ENCODE measurements at places on chromosomes 6 and 20.

- no peak for DNase-seq
These were observed 25.1 kb downstream of the HCK start for GRCh38 chr20:32077190-32077589.

- no peak for DNase-seq
These were observed 25.7 kb upstream of the KLHL31 start for GRCh38 chr6:53691252-53691651.

DNA sequence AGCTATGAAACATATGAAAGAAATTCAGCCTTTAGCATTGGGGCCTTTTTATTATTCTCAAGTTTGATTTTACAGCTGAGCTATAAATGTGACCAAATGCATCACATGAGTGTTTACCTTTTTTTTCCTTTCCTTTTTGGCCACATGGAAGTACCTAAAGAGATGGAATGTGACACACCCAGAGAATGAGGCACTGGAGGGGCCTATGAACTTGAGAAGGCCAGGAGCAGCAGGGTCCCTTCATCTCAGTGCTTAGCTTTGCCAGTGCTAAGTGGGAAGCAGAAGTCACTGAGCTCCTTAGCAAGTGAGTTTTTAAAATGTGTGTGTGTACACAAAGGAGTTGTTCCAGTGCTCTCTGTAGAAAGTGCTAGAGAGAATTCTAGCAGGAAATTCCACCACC is 44.7 kb downstream of the RREB1 start:
- no peak for DNase-seq

DNA sequence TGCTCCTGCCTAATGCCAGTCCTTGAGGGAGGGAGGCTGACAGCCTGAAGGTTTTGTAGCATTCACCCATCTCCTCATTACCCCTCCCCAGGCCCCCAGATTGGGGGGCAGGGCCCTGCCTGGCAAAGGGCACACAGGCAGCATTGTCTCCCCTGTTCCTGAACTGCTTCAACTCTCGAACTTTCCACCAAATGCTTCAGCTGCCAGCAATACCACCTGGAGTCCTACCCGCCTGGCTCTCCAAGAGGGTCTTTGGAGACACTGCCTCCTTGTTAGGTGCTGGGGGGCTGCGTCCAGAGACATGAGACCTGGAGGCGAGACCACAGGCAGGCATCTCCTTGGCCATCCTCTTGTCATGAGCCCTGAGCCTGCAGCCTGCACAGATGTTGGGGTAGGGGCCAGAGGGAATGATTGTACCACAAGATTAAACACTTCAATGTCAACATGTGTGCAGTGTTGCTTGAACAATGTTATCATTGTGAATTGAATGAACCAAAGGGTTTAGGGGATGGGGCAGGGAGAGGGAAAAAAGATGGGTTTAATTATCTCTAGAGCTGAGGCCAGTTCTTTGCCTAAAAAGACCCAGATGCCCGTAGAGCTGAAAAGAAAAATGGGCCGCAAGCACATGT is 25.0 kb downstream of the BMP7 start:
- DNase-seq, result no peak

Measured in CD8-positive, alpha-beta memory T cell (primary cell).